ENCODE measurements at places on chromosomes 7 and 10. TPM values are rescaled to one million over a fixed set of nuclear protein-coding genes. Genes with fewer than 3 reads are reported as not detected.

Gene PLAC9
- total RNA-seq: not detected

Gene ACSL5
- total RNA-seq: 46.6 TPM

Gene ZNF853
- 12.3 TPM for total RNA-seq

Gene LMBR1
- 77.9 TPM for total RNA-seq

Gene GPR26
- not detected for total RNA-seq

Gene MSMB
- total RNA-seq: 4.0 TPM

Gene STEAP2
- total RNA-seq: 13.5 TPM

Gene ZNF425
- 2.6 TPM for total RNA-seq

Gene TMEM176B
- 31.4 TPM for total RNA-seq

Gene NANOS1
- 5.9 TPM for total RNA-seq

Gene ACSM6
- total RNA-seq: not detected

DNA sequence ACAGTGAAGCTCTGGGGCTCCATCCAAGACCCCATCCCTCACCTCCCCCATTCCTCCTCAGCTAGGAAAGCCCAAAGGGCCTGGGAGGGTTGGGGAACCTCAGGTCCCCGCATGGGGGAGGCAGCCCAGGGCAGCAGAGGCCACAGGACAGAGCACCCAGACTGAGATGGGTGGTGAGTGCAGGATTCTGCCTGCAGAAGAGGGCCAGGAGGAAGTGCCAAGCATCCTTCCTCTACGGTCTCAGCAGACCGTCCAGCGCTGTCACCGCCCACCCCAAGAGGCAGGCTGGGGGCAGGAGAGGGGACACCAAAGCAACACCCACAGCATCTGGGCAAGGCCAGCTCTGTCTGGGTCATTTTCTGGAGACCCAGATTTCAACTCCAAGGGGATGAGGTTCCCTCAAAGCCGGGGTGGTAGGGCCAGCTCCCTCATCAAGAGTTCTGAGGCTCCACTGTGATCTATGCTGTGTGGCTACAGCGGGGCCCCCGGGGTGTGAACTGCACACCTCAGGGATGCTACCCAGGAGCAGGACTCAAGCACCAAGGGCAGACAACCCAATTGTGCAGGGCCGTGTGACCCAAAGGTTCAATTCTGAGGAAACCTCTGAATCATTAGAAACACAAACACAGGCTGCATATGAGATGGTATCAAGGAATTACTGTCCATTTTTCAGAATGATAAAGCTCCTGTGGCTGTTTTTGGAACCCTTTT lies 46.8 kb downstream of the CAMK2B start:
- DNase-seq: peak; percentile 16

DNA sequence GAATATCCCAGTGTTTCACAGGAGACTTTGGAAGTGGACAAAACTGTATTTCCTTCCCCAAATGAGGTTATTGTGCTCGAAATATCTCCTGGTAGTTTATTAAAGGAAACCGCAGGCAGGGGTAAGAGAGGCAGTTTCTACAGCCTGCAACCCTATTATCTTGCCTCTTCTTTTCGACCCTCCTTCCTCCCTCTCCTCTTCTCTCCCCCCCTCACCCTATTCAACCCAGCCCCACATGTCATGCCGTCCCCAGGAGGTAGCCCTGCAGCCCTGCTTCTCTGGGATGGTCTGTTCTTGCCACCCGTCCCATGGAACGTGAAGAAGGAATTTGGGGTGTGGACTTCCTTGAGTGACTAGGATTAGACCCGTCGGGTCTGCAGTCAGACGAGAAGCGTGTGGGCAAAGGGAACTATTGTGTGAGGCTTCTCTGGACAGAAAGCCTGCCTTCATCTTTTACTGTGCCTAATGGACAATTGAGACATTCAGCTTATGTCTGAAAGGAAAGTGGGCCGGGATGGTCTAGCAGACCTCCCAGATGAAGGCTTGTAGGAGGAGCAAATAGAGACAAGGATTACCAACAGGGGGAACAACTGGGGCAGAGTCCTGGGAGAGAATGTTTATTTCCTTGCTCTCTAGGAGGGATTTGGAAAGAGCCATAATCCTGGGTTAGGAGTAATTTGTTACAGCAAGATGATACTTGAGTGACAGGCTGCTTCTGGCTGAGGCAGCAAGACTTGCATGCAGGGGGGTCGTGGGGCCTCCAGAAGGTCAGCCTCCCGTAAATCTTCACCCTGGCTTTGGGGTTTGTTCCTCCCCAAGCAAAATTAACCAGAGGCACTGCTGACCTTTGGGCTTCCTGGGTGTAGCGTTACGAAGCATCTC lies 77.8 kb downstream of the TCF7L2 start:
- DNase-seq: peak; percentile 49

- no peak for DNase-seq
Observed at GRCh38 chr10:86730227-86730626, 26.2 kb upstream of the BMPR1A start.

DNA sequence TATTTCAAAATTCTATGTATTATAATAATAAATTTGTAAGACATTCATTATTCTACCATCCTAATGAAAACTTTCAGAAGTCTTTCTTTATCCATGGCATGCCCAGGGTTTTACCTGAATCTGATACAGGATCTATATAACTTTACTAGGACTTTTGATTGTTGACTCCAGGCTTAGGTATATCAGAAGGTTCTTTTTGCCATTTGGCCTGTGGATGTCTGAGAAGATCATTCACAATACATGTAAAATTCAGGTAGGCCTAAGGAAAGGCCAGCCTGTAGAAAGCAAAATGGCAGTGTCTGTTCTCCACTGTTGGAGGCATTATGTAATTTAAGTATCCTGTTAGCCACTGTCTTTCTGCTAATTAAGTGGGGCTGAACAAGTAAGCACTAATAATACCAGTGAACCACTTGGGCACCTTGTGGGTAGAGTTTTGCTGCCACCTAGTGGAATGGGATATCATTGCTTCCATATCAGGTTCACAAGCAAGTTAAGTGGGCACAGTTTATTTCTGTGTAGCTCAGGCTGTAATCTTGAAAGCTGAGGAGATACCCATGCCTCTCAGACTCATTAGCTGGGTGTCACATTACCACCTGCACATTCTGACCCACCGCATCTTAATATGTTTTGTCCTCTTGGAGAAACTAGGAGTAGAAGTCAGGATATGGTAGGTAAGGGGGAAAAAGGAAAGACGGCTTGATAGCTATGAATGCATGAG lies 105.5 kb downstream of the SEPTIN7 start:
- DNase-seq: peak; percentile 60

DNA sequence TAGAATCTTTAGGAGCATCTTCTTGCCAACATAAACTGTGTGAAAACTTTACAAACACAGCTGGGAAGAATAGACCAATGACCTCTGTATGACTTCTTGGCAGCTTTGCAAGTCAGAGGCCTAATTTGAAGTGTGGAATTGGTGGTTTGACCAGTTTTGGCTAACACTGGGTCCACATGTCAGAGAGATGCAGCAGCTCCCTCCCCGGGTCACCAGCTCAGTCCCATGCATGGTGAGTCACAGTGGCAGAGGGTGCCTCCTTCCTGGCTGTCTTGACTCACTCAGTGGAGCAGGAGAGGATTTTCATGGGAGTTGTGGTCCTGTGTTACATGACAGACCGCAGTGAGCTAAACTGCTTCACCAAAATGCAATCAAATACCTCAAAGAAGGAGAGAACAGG lies 8.2 kb upstream of the STARD3NL start:
- DNase-seq: no peak

- DNase-seq: no peak
Observed at GRCh38 chr10:12777840-12778585, 223.5 kb downstream of the CCDC3 start.

DNA sequence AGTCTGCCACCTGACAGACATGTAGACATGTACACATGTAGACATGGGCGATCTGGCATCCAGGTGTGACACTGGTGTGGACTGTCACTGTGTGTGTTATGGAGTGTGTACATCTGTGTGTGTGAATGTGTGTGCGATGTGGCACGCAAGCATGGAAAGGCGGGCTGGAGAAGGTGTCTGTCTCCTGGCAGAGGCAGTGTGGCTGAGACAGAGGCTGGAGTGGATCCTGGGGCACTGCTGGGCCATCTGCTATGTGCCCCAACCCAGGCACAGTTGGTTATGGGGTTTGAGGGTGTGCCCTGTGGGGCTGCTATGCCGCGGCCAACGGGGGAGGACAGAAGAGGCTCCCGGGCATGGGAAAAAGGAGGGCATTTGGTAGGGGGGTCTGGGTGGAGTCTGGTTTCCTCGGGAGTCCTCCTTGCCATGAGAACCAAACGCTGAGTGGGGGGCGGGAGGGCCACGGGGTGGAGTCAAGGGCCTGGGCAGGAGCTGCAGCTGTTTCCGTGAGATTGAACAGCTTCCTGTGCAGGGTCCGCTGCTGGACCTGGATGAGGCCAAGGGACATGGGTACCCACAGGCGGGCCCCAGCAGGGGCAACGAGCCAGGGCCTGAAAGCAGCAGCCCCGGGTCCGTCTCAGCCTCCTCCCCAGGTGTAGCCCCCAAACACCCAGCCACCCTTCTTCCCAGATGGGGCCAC lies 1.3 kb downstream of the ELN start:
- no peak for DNase-seq

DNA sequence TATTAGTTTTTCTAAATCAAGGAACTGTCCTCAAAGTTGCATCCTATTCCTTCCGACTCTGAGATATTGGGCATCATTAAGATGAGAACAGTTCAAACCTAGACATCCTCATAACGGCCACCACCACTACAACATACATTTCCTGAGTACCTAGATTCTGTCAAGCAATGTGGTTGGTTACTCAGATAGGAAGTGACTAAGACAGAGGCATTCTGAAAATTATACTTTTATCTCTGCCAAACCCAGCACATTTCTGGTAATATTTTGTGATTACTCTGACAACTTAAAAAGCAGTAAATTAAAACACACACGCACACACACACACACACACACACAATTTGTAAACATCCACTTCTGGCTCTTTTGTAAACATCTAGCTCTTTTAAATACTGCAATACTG lies 291.2 kb upstream of the MEOX2 start:
- no peak for DNase-seq

GRCh38 chr10:84205049-84205852 lies 10.9 kb downstream of the CDHR1 start:
- DNase-seq: peak; percentile 59

DNA sequence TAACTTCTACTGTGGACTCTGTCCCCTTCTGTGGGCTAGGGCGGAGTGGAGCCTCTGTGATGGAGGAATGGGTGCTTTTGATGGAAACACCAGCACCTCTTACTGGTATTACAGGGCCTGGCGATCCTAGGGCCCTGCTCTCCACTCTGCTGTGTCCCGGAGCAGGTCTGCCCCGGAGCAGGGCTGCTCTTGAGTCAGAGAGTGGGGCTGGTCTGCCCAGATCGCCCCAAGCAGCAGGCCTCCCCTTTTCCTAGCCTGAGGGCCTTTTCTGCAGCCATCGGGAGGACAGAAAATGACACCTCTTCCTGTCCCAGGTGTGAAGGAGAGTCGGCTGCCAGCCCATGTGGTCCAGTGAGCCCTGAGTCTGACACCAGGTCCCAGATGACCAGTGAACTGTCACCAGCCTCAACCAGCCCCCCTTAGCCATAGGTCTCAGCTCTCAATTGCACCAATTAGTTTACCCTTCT lies 1.4 kb downstream of the ZNF282 start:
- DNase-seq: peak; percentile 49

- no peak for DNase-seq
Observed at GRCh38 chr7:124536156-124536762, 229.3 kb downstream of the GPR37 start.

DNA sequence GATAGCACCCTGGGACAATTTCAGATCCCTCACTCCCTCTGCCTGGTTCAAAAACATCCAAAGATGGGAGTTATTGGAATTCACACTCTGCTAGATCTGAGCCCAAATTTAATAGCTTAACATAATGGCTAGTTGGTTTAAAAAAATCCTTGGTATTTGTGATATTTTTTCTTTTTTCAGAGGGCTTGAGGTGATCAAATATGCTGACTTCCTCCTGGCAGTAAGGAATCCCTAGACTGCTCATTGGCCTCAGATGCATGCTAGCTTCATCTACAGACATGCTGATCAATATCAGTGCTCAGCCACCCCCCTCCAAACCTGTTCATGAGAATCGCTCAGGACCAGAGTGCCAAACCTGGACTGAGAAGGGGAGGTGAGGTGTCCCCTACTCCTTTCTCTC lies 74.7 kb upstream of the PLPP4 start:
- no peak for DNase-seq

DNA sequence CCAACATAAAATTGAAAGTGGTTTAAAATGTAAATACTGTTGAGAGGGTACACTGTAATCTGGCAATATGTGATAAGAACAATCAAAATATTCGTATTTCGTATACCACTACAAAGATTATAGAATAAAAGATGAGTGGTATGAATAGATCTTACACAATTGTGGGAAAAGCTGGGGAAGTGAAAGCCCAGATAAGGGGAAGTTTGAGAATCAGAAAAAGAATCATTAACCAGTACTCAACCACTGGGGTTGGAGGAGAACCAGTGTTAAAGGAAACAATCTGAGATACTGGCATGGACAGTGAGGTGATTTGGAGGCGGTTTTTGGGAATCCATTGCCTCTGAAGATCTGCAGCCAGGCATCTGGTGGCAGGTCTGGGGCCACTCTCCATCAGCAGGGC lies 59.7 kb upstream of the CDK14 start:
- DNase-seq: no peak

GRCh38 chr10:31759124-31759798 lies 169.4 kb downstream of the ARHGAP12 start:
- peak; percentile 85 for DNase-seq

GRCh38 chr7:149377386-149377785 lies 83.5 kb downstream of the ZNF777 start:
- no peak for DNase-seq

DNA sequence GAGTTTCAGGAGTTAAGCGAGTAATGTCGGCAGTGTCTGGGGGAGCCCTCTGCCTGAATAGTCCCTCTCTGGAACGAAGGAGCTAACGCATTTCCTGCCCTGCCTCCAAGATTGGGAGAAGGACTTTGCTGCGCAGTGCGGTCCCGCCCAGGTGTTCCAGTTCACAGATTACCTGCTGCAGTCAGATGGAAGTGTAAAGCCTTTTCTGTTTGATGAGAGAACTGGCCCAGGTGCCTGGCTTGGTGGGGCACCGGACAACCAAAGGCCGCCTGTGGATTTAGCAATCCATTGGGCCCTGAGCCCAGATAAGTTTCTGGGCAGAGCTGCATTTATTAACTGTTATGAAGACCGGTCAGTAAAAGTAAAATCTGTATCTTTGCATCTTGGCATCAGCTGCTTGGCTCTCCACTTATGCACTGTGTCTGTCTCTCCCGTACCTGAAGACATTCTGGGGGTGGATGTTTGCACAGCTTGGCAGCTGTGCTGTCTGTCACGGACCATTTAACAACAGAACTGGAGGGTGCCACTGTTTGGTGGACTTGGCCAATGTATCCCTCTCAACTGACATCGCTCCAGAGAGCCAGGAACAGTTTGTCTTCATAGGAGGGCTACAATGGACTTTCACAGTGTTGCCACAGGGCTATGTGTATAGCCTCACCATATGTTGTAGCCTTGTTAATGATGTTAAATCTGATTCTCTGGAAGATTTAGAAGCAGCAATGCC lies 654.7 kb upstream of the ZWINT start:
- no peak for DNase-seq

GRCh38 chr10:70272925-70273316 lies 10.9 kb downstream of the NPFFR1 start:
- no peak for DNase-seq

- no peak for DNase-seq
Observed at GRCh38 chr7:108650467-108650866, 80.8 kb downstream of the DNAJB9 start.
